ENCODE measurements at places on chromosomes 12 and 14.

- no peak for DNase-seq
Observed at GRCh38 chr14:97924922-97925613, 1127.9 kb downstream of the VRK1 start.

- no peak for DNase-seq
Observed at GRCh38 chr14:65250162-65250495, 147.8 kb upstream of the MAX start.

- no peak for DNase-seq
Observed at GRCh38 chr12:59803735-59804134, 207.9 kb downstream of the SLC16A7 start.

- DNase-seq, result no peak
Observed at GRCh38 chr12:74401035-74401434, 136.6 kb upstream of the ATXN7L3B start.

Data from left ventricle myocardium superior (tissue), 1 donor.